ENCODE measurements at places on chromosomes 5 and 9. TPM values are rescaled to one million over a fixed set of nuclear protein-coding genes. Genes with fewer than 3 reads are reported as not detected.

GRCh38 chr9:69319324-69320025, 5.5 kb upstream of the ENTREP1 start:
- no peak for DNase-seq

DNA sequence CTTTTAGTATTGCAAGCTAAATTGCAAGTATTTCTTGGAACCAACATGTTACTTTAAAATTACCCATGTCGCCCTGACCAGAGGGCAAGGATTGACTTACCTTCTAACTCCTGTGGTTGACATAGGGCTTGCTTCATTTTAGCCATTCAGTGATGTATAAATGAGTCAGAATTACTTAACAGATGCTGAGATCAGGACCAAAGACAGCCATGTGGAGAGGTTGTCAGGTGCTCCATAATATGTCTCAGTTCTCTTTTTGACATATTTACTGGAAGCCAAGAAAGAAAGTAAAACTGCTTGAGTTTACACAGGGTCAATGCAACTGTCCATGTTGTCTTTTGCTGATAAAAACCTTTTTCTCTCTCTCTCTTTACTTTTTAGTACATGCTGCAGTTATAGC, 33.2 kb downstream of the F2RL2 start:
- no peak for DNase-seq

GRCh38 chr9:114385397-114386181, 2.2 kb downstream of the AKNA start:
- DNase-seq, result peak; percentile 78

DNA sequence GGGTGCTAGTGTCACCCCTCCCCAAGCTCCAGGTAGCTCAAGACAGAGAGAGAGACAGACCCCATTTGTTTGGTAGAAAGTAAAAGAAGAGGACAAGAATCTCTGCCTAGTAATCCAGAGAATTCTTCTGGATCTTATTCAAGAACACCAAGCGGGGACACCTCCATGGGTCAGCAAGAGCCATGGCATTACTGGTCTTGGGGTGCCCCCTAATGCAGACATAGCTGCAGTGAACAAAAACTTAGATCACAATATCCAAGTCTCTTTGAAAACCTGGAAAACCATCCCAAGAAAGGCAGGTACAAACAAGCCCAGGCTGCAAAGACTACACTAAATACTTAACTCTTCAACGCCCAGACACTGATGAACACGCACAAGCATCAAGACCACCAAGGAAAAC, 29.9 kb upstream of the PDE4D start:
- DNase-seq, result no peak

- no peak for DNase-seq
Observed at GRCh38 chr5:140220032-140220697, 45.2 kb downstream of the CYSTM1 start.

DNA sequence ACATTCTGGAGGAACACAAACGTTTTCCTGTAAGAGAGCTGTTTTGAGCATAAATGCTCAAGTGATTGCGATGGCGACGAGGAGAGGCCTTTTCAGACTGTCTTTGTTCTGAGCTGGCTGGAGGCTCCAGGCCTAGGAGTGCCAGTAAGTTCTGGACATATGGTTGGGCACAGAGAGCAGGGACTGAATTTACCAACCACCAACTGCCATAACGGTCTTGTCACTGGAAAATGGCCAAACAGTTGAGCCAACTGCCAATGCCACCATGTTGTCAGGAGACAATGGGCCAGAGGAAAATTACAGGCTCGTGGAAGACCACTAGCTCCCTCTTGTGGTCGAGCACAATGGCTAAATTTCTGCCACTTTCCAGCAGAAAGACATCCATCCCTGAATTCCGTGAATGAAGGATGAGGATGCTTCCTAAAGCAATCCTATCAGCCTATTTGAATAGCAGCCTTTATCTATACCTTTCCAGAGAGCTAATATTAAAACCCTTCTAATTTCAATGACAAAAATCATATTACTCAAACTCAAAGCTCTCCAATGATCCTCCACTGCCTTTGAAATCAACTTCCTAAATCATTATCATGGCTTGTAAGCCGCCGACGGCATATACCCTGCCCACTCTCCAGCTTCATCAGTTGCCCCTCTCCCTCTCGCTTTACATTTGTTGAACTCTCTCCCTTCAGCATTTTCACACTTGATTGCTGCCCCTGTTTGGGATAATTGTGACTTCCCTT, 66.9 kb upstream of the GLIS3 start:
- peak; percentile 66 for DNase-seq

DNA sequence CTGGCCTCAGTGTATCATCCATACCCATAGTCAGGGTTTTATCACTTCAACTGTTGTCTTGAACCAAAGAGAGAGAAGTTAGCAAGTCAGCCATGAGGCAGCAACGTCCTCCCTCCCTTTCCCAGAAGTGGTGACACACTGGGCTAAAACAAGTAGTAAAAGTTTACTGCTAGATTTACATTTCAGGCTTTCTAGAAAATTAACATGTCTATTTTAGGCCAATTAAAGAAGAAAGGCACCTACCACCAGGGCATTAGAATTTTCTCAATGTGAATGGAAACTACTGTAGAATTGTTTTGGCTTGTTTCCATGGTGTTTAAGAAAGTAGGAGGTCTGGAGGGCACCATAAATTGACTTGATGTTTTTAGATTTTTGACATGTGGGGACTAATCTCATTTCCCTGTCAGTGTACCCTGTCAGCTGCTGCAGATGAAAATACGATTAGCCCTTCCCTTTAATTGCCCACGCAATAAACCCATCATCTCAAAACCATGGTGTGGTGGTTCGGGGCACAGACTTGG, 121.8 kb upstream of the ELL2 start:
- DNase-seq, result no peak

GRCh38 chr9:4663956-4664355, 1.9 kb downstream of the PLPP6 start:
- no peak for DNase-seq

DNA sequence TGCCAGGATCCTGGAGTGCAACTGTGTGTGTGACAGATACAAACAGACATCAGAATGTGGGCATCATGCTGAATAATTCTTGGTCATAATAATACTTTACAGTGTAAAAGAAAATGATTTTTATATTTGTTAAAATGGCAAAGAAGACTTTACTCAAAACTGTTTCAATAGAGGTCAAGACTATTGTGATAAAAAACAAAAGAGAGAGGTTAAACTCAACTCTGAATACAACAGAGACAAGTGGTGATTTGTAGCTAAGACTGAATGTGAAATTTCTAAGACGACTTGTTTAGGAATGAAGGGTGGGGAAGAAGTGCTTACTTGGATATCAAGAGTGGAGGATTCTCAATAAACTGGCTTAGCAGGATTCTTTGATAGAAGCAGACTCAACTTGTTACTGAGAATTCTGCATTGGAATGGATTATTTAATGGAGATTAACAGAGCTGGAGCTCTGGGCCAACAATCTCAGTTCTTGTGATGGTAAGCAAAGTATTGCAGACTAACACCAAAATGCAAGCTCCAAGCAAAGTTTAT, 457.4 kb upstream of the CDH18 start:
- DNase-seq, result no peak

DNA sequence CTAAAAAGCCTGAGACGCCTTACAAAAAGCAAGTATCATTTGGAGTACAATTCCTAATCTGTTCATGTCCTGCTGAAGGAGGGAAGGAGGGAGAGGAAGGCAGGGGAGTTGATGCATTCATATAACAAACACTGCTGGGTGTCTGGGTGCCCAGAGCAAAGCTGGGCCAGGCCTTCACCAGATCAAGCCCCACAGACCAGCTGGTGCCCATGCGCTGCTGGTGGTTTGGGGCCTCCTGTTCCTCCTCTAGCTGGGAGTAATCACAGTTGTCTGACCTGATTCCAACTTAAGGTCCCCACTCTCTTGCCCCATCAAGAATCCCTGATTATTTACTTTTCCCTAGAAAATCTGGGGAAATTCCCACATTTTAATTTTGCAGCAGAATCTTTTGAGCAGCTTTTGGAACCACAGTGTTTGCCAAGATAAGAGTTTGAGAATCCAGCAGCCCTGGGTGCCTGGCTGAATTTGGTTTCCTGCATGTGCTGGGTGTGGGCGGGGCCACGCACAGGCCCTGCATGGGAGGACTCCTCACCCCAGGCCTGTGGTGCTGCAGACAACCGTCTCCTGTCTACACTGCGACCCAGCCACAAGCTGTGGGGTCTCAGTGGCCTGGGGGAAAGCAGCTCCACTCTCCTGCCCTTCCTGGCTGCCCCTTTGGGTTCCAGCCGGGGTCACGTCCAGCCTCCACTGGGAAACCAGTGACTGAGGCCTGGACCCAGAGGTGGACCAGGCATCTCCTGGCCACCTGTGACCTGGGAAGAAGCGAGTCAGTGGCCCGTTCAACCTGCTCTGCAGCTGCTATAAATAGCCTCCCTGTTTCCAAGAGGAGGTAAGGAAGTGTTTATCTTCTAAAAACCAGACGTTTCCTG, 47.5 kb downstream of the NEURL1B start:
- no peak for DNase-seq

DNA sequence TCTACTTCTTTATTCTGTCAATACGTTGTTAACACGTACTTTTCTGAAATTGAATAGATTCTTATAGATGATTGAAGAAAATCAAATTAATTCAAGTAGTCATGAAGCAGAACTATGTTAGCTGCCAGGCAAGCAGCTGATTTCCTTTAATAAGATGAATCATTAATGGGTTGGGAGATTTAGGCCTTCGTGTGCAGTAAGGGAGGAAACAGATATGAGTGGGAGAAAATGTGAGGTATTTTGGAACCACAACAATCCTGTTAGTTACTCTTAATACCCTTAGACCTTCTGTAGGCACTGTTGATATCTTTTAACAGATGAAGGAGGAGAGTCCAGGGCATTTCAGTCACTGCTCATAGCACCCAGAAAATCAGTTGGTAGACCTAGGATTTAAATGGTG, 121.0 kb downstream of the AOPEP start:
- no peak for DNase-seq

DNA sequence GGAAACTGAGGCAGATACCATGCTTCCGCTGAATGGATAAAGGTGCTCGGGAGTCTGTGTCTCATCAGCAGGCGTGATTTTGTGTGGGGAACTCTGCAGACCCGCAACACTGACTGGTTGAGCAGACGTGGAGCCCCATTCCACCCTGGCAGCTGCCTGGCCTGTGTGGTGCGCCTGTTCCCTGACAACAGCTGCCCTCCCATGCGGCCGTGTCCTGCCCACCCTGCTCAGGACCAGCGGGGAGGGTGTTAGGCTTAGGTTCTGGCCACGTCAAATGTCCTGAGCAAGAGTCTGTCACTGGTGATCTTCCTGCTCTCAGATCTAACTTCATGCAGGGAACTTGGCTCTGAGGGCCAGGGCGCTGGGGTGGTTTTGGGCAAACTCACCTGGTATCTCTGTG, 417.7 kb upstream of the IRX4 start:
- no peak for DNase-seq

- DNase-seq, result no peak
Observed at GRCh38 chr9:110125763-110126351, 82.1 kb downstream of the C9orf152 start.

DNA sequence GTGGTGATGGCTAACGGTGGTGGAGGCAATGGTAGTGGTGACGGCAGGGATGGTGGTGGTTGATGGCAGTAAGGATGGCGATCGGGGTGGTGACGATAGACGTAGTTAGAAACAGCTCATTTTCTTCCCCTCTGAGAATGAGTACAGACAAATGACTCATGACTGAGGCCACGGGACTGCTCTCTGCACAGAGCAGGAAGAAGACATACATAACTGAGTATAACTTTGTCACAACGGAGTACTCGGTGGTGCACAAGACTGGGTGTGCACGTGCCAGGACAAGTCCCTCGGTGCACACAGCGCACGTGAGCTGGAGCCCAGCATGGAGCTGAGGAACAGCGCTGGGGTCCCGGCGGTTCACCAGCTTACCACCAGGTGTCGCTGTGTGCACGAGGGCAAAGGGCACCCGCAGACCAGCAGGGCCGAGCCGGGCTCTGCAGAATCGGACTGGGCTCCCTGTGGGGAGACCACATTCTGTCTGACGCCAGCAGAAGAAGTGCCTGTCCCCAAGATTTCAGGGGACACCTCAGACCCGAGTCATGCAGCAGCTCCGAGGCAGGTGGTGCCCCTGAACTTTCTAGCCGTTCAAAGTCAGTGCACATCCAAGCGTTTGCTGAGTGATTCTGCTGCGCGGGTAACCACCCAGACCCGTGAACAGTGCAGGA, 188.6 kb downstream of the FSTL4 start:
- DNase-seq, result peak; percentile 50

- DNase-seq, result peak; percentile 21
Observed at GRCh38 chr5:72231991-72232703, 87.9 kb downstream of the MRPS27 start.

DNA sequence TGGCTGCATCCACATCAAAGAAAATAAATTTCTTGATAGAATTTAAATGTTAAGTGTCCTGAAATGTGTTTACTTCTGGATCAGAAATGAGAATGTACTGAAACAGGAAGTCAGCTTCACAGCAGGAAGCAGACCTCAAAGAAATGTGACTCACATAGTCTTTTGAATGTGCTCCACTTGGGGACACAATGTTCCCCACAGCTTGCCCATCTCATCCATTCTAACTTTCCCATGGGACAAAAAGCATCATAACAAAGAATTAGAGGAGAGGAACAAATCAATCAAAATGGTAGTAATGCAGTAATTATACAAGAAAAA, 85.7 kb downstream of the GRAMD2B start:
- peak; percentile 54 for DNase-seq

DNA sequence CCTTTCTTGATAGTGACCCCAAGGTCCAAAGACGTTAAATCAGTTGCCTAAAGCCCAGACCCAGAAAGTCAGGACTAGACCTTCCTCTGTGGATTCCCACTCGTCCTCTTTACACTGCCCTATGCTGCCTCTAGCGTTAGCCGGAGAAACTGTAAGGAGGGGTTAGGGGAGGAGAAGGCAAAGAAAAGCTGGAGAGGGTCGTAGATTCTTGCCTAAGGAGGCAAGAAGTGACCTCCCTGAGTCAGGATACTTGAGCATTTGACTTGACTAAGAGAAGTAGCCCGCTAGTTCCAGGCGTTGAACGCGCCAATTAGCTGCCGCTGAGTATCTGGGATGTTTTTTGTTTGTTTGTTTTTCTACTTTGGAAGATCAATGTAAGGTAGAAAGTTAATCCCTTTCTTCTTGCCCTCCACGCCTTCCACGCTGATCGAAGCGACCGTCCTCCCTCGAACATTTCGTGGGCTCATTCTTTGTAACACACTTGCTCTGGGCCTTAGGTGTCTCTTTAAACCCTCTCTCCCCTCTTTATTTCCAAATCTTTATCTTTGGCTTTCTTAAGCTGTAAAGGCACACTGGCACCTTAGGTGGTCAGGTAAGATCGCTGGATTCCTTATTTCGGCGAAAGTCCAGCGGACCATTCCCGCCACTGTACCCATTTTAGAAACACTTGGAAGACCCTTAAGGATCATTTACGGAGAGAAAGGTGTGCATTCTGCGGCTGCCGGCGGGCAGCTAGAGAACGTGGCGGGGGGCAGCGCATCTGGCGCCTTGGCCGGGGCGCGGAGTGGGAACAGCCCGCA, 5.1 kb upstream of the RGMB start:
- peak; percentile 66 for DNase-seq

Gene GLDC
- total RNA-seq, result not detected

Gene TEX48
- total RNA-seq, result not detected

Gene CCNG1
- total RNA-seq, result 230 TPM

Gene PDE6A
- total RNA-seq, result not detected

Gene LNPEP
- total RNA-seq, result 38.4 TPM

Gene PCDHAC1
- 1.1 TPM for total RNA-seq

Gene PHAX
- 75.1 TPM for total RNA-seq

Gene EIF4EBP3
- not detected for total RNA-seq

Gene KIF3A
- 4.8 TPM for total RNA-seq

Gene TIMD4
- total RNA-seq, result not detected

Gene ADAMTS12
- total RNA-seq, result 14.7 TPM

Data from H4 (cell line).